ENCODE measurements at places on chromosomes 2 and 18. TPM values are rescaled to one million over a fixed set of nuclear protein-coding genes. Genes with fewer than 3 reads are reported as not detected.

Gene SDC1
- total RNA-seq, result 2.7 TPM

GRCh38 chr18:79604205-79604912, 75.2 kb upstream of the CTDP1 start:
- DNase-seq, result no peak

DNA sequence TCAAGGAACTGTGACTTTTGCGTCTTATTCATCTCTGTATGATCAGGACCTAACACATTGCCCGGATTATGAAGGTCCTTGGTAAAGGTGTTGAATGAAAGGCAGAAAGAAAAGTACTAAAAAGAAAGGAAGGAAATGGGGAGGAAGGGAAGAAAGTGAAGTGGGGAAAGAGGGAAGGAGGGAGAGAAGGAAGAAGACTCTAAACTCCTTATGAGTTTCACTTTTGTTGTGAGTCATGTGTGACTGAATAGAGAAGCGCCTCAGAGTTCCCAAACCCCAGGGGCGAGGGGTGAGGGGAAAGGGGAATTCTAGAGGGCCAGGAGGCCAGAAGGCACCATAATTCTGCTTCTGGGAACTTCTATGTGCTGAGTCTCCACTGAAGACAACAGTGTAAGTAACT, 30.9 kb upstream of the OSBPL6 start:
- no peak for DNase-seq

DNA sequence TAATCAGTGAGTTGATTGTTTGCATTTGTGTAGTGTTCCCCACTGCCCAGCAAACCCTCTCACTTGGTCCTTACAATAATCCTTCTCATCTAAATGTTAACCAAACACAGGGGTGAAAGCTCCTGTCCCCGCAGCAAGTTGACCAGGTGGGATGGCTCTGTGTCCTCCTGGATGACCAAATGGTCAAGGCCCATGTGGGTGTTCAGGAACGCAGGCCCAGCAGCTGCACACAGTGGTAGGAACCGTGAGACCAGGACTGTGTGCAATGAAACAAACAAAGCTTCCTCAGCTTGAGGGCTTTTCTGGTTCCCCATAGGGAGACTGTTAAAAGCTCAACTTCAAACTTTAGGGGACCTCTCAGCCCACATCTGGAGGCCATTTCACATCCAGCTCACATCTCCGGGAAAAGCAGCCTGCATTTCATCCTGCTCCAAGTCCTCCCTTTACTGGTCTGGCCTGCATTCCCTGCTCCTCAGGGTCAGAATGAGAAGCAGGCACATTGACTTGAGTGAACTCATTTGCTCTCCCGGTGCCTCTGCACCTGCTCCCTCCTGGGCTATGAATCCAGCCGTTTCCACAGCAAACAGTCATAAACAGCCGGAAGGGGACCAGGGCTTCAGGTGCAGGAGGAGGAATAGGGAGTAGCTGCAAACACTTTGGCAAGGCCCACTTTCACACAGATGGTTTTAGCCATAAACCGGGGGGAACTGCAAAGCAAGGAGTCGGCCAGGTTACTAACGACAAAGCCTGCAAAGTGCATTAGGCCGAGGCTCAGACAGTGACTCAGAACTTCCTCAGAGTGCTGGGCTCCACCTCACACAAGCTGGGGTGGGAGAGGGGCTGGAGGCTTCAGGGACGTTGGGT, 144.7 kb downstream of the CAPN13 start:
- DNase-seq, result no peak
